MCF 10A (cell line): ENCODE measurements at places on chromosomes 7 and 10. TPM values are rescaled to one million over a fixed set of nuclear protein-coding genes. Genes with fewer than 3 reads are reported as not detected.

Gene ZCCHC24
- total RNA-seq = 2.8 and 3.1 TPM in 2 replicates

Gene MLXIPL
- total RNA-seq = 1.5 TPM in 1 of 2 replicates, not detected in the other

Gene NFE2L3
- 1.2 and 2.2 TPM in 2 replicates for total RNA-seq

Gene POMZP3
- 8.9 and 10.6 TPM in 2 replicates for total RNA-seq

Gene NKX2-3
- total RNA-seq = not detected in 2 replicates

Gene CRPPA
- total RNA-seq = 0.81 and 1.1 TPM in 2 replicates

Gene NCF1
- total RNA-seq = not detected in 2 replicates

Gene ANKRD1
- 0.20 and 0.65 TPM in 2 replicates for total RNA-seq

DNA sequence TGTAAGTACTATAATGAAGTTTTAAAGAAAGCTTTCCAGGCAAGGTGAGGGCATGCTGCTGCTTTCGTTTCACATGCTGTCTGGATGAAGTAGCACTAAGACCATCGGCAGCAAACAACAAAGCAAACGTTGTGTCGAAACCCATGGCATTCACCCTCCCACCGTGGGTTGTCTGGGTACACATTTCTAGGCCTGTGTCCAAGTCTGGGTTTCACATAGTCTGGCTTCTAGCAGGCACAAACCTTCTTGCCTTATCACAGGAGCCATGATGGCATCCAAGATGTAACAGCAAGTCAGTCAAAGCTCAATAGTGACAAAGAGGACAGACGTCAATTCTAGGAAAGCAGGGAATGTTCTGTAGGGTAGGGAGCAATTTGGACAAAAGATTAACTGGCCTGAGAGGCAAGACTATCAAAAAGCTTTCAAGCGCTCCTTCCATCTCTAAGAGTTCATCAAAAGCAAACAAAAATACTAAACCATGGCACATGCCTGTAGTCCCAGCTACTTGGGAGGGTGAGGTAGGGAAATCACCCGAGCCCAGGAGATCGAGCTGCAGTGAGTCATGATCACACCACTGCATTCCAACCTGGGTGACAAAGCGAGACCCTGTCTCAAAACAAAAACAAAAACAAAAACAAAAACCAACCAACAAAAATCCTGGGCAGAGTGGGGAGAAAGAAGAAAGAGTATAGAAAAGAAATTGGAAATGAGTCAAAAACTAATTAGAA lies 42.7 kb downstream of the PAXIP1 start:
- peak; percentile 33 for DNase-seq
- no peaks in the 10 kb centered on the region for H3K27me3 ChIP-seq
- peaks cover 6% of the 10 kb centered on the region for H3K4me1 ChIP-seq
- H3K36me3 ChIP-seq = peaks cover 97% of the 10 kb centered on the region
- no peak overlapping the region for H3K4me3 ChIP-seq

GRCh38 chr10:30819341-30820181 lies 190.0 kb upstream of the LYZL2 start:
- H3K4me3 ChIP-seq = no peak overlapping the region
- H3K4me1 ChIP-seq = no peaks in the 10 kb centered on the region
- H3K27me3 ChIP-seq = no peaks in the 10 kb centered on the region
- H3K27ac ChIP-seq = no peak overlapping the region
- no peaks in the 10 kb centered on the region for H3K36me3 ChIP-seq
- DNase-seq = no peak

- peaks cover 6% of the 10 kb centered on the region for H3K4me1 ChIP-seq
- H3K36me3 ChIP-seq = no peaks in the 10 kb centered on the region
- H3K27ac ChIP-seq = no peak overlapping the region
- no peak overlapping the region for H3K4me3 ChIP-seq
- no peaks in the 10 kb centered on the region for H3K27me3 ChIP-seq
- no peak for DNase-seq
These were observed 44.6 kb downstream of the HGF start for GRCh38 chr7:81725003-81725811.

DNA sequence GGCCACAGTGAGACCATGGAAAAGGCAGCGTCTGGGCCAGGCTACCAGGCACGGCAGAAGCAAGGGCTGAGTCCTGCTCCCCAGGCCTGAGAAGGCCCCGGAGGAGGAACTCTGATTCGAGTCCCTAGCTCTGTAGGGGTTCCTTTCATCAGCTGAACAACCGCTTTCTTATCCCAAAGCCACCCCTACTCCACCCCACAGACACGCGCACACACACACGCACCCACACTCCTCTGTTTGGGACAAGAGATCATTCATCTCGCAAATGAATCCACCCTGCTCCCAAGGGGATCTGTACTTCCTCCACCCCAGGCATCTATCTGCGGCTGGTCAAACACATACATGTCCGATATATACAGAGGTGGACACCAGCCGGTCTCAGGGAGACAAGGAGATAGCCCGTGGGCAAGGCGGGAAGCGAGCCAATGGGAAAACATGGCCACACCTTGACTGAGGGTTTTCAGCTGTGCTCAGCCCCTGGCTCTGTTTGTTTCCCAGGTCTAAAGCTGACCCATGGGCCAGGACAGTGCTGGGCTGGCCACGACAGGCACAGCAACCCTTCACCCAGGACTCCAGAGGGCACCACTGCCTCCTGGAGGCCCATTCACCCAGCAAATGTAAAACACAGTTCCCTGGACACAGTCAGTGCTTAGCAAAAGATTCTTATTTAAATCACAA lies 7.3 kb downstream of the ZCCHC24 start:
- no peak overlapping the region for H3K4me3 ChIP-seq
- no peaks in the 10 kb centered on the region for H3K36me3 ChIP-seq
- peaks cover 14% of the 10 kb centered on the region for H3K4me1 ChIP-seq
- DNase-seq = no peak
- no peaks in the 10 kb centered on the region for H3K27me3 ChIP-seq

GRCh38 chr10:88090568-88091214 lies 227.3 kb downstream of the PTEN start:
- H3K36me3 ChIP-seq = no peaks in the 10 kb centered on the region
- H3K27ac ChIP-seq = peak overlapping the region; percentile 63
- no peaks in the 10 kb centered on the region for H3K27me3 ChIP-seq
- peaks cover 66% of the 10 kb centered on the region for H3K4me1 ChIP-seq
- H3K4me3 ChIP-seq = no peak overlapping the region

DNA sequence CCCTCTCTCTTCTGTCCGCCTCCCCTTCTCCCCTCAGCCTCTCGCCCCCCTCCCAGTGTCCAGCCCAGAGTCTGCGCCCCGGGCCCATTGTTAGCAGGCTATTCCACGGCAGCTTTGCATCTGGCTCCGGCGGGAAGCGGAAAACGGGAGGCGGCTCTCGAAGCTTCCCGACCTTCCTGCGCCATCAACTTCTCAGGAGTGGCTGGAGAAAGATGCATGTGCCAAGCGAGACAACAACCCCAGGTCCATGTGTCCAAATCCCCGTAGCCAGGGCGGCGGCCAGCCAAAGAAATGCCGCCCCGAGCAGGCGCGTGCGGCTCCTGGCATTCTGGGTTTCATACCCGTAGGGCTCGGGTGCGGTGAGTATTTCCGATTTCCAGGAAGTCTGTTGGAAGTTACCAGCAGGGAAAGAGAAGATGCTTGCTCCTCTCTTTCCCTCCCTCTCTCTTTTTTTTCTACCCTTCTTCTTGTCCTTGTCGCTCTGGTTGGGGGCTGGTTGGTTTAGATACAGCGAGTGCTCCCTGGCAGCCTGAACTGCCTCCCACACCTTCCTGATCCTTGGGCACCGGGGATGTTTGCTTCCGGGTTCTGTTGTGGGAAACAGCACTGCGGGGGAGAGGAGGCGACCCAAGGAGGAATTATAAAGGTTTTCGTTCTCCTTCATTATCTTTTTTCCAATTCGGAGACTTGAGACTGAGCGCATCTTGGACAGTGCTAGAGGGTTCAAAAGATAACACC lies 1.2 kb upstream of the HOXA2 start:
- H3K4me3 ChIP-seq = peak overlapping the region; percentile 83
- peaks cover 67% of the 10 kb centered on the region for H3K36me3 ChIP-seq
- H3K4me1 ChIP-seq = peaks cover 57% of the 10 kb centered on the region
- no peaks in the 10 kb centered on the region for H3K27me3 ChIP-seq

DNA sequence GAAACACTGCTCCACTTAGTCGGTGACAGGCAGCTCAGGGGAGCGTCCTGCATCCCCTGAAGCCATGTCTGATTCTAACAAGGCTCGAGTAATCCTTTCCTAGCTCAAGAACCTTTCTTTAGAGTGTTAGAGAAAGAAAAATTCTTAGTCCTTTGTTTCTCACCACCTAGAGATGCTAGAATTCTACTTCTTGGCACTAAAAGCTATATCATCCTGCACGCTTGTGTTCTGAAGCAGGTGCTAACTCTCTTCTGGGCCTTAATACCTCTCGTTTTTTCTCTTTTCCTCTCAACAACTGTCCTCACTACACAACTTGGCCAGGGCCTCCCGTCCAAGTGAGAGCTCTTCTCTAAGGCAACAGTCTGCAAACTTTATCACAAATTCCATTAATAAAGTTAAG lies at the start of gene LYZL2:
LYZL2 (minus strand) TSS at position 101 of the 400 bp plus-strand sequence. CDS start 2,838 bp downstream, outside the sequence.
- no peak for DNase-seq
- no peaks in the 10 kb centered on the region for H3K4me1 ChIP-seq
- peaks cover 8% of the 10 kb centered on the region for H3K36me3 ChIP-seq
- H3K27me3 ChIP-seq = no peaks in the 10 kb centered on the region
